Nephron progenitor cell (in vitro differentiated cells): ENCODE measurements at places on chromosomes 6 and 20.

DNA sequence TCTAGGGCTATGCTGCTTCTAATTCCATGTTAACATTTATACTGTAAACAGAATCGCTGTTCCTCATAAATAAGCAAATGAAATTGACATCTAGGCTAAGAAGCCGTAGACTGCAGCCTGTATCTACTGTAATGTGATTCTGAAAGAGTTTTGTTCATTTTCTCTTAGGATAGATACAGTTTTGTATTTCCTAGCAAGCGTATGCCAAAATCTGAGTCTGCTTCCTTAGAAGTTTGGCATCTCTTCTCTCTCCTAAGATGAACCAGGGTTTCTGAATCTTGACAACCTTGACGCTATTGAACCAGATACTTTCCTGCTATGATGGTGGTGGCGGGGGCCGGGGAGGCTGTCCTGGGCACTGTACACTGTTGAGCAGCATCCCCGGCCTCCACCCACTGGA is 198.0 kb downstream of the TSHZ2 start:
- peaks cover 8% of the 10 kb centered on the region for H3K27me3 ChIP-seq
- H3K4me1 ChIP-seq, result peaks cover 5% of the 10 kb centered on the region
- H3K27ac ChIP-seq, result no peak overlapping the region
- no peak overlapping the region for H3K4me3 ChIP-seq

DNA sequence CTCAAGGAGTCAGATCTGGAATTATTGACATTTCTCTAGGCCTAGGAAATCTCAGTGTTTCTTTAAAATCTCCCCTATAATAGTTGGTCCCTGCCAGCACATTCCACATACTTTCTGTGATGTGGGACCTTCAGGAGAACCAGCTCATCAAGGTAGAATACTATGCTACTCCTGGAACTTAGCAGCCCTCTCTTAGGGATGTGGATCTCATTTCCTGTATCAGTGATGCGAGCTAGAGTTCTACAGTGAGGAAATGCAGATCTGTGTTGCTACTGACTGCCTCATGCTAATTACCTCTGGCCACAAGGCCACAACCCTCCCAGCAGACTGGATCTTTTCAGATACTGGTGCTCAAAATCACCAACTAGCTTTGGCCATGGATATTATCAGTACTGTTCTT is 193.8 kb downstream of the CLVS2 start:
- H3K27ac ChIP-seq, result no peak overlapping the region
- H3K4me3 ChIP-seq, result no peak overlapping the region
- no peaks in the 10 kb centered on the region for H3K4me1 ChIP-seq
- DNase-seq, result no peak

DNA sequence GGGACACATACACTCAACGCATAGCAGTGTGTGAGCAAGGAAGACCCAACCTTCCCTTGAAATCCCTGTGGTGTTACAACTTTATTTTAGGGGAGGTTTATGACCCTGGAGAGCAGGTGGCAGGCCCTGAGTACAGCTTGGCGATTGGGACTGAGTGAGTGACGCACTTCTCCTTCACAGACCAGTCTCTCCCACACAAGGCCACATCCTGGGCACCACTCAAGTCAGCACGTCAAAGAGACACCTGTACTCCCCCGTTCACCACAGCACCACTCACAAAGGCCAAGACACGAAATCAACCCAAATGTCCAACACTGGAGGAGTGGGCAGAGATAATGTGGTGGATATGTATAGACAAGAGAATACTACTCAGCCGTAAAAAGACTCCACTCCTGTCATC is 57.0 kb upstream of the FRMD1 start:
- H3K4me3 ChIP-seq, result no peak overlapping the region
- H3K4me1 ChIP-seq, result peaks cover 47% of the 10 kb centered on the region
- H3K36me3 ChIP-seq, result no peaks in the 10 kb centered on the region
- DNase-seq, result no peak
- H3K27me3 ChIP-seq, result peaks cover 38% of the 10 kb centered on the region

DNA sequence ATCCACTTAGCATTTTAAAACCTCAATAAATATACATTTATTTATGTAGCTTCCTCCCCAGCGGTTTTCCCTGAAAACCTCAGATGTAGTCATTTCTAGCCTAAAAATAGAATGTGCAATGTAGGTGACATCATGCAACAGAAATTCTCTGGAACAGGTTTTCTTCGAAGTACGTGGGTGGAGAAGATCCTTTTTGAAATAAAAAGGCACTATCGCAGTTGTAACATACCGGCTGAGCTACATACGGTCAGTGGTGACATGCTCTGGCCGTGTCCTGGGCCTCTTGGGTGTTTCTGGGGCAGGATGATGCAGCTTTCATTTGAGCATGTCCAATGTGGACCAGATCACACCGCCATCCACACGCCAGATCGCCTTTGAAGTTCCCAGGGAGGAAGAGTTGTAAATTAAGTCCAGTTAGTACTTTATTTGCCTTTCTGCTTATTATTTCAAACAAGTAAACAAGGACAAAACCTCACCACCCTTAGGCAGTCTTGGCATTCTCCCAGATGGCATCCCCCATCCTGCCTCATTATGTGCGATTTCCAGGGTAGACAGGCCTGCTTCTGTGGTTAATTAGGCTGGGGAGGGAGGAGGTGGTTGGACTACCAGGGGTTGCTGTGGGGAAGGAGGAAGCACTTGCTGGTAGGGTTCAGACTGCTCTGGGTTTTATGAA is 109.5 kb upstream of the CLDN20 start:
- H3K27ac ChIP-seq, result no peak overlapping the region
- DNase-seq, result no peak
- H3K4me3 ChIP-seq, result no peak overlapping the region
- no peaks in the 10 kb centered on the region for H3K27me3 ChIP-seq
- H3K4me1 ChIP-seq, result peaks cover 32% of the 10 kb centered on the region
- no peaks in the 10 kb centered on the region for H3K36me3 ChIP-seq

GRCh38 chr6:108872141-108872557 is 23.9 kb downstream of the ARMC2 start:
- H3K4me3 ChIP-seq, result no peak overlapping the region
- H3K4me1 ChIP-seq, result peaks cover 22% of the 10 kb centered on the region
- peak overlapping the region; percentile 15 for H3K27ac ChIP-seq
- DNase-seq, result no peak

DNA sequence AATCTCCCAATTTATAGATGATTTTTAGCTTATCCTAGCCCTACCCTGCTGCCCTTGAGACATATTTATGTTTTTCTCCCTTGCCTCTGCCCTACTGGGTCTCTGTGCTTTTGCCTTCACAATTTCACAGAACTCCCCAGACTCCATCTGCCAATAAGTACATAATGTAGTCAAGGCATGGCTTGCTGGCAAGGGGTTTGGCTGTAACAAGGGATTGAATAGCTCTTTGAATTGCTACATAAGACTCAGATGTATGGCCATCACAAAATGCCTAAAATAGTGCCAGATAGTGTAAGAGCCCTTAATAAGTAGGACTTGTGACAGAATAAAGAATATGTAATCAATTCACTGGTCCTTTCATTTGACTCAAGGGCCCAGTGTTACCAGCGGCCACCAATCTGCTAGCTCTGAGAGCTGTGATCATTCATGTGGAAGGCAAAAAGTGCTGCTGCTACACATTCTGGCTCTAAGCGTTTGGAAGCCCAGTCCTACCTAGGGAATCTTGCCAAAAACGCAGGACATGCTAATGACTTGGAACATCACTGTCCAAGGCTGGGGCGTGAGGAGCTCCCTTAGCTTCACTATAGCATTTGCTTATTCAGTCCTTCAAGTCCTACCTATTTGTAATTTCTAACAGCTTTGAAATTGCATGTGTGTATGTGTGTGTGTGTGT is 20.5 kb downstream of the CLVS2 start:
- H3K36me3 ChIP-seq, result no peaks in the 10 kb centered on the region
- no peak overlapping the region for H3K4me3 ChIP-seq
- no peaks in the 10 kb centered on the region for H3K27me3 ChIP-seq
- no peak for DNase-seq

DNA sequence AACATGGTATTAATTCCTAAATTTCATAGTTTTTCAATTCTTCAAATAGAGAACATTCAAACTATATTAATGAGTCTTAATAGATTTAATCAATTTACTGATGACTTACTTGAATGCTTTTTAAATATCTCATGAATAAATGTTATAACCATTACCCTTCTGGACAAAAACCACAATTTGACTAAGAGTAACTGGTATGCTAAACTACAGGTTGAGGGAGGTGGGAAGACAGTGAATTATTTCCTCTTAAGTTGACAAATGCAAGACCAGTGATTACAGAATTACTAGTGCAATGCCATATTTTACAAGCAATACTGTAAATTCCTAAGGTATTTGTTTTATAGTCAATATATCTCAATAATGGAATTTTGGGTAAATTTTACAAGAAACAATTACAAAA is 65.1 kb downstream of the REV3L start:
- H3K27me3 ChIP-seq, result no peaks in the 10 kb centered on the region
- no peak overlapping the region for H3K4me3 ChIP-seq
- no peak for DNase-seq
- peaks cover 8% of the 10 kb centered on the region for H3K36me3 ChIP-seq

DNA sequence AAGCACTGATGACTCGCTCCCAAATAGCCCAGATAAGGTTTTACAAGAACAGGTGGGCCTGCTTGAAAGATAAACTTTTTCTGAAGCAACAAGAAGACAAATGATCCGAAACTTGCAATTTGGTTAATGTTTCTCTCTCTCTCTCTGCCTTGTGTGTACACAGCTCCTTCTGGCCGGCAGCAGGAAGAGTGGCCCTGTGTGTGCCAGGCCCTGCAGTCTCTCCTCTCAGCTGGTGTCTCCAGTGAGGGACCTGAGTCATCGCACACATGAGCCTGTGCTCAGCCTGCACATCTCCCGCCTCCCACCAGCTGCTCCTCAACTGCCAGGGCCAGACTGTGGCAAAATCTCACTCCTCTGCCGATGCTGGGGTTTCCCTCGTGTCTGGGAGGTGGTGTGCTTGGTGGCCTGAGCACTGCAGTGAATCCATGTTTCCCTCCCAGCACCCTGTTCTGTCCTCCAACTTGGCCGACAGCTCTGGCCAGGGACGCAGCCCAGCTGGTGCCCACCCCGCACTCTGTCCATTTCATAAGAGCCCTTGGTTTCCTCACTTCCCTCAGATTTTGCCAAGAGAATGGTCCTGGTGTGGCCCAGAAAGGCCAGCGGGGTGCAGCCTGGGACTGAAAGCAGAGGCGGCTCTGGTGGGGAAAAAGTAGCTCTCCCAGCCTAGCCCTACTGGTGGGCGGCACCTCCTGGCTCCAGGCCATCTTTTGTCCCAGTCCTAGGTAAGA is 49.4 kb downstream of the ERMARD start:
- peaks cover 7% of the 10 kb centered on the region for H3K36me3 ChIP-seq
- H3K27me3 ChIP-seq, result peaks cover 26% of the 10 kb centered on the region
- H3K4me1 ChIP-seq, result peaks cover 61% of the 10 kb centered on the region
- DNase-seq, result no peak

DNA sequence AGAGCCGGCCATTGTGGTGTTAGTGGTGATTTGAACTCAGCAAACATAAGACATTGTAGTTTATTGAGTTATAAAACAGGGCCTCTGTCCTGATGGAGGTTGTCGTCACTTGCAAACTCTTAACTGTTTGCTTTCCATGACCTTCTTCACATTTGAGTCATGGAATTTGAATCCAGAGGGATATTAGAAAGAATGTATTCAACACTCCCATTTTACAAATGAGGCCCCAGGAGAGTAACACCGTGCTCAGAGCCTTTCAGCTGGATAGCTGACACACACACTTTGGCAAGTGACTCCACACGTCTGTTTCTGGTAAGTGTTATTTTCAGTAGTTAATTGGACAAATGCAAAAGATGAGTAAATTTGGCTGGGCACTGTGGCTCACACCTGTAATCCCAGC is 72.4 kb upstream of the XRN2 start:
- H3K27ac ChIP-seq, result no peak overlapping the region
- peaks cover 18% of the 10 kb centered on the region for H3K4me1 ChIP-seq
- H3K27me3 ChIP-seq, result peaks cover 11% of the 10 kb centered on the region
- DNase-seq, result no peak
- H3K4me3 ChIP-seq, result no peak overlapping the region
- H3K36me3 ChIP-seq, result peaks cover 9% of the 10 kb centered on the region

GRCh38 chr6:63188828-63189227 is 22.4 kb upstream of the FKBP1C start:
- no peak for DNase-seq
- H3K4me1 ChIP-seq, result no peaks in the 10 kb centered on the region
- no peak overlapping the region for H3K27ac ChIP-seq
- no peaks in the 10 kb centered on the region for H3K36me3 ChIP-seq
- no peak overlapping the region for H3K4me3 ChIP-seq
- no peaks in the 10 kb centered on the region for H3K27me3 ChIP-seq

DNA sequence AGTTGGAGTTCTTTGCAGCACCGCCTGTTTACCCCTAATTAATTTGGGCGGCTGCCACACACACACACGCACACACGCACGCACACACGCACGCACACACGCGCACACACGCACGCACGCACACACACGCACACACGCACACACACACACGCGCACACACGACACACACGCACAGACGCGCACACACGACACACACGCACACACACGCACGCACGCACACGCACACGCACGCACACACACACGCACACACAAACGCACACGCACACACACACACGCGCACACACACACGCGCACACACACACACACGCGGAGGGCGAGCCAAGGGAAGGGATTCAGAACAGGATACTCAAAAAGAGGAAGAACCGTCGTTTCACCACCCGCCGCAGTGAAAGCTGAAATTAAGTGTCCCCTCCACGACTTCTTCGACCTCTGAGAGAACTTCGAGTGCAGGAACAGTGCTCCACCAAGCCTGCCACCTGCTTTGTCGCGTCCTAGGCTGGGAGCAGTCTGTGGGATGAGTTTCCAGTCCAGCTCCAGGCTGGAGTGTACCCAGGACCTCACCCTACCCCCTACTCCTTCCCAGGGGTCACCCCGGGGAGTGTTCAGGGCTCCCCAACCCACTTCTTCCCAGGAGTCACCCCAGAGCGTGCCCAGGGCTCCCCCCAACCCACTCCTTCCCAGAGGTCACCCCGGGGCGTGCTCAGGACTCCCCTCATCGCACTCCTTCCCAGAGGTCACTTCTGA is 1.1 kb downstream of the RNASET2 start:
- peak overlapping the region; percentile 42 for H3K27ac ChIP-seq
- peaks cover 23% of the 10 kb centered on the region for H3K27me3 ChIP-seq
- peak overlapping the region; percentile 87 for H3K4me3 ChIP-seq
- peaks cover 58% of the 10 kb centered on the region for H3K4me1 ChIP-seq
- peak; percentile 22 for DNase-seq
- H3K36me3 ChIP-seq, result peaks cover 36% of the 10 kb centered on the region

DNA sequence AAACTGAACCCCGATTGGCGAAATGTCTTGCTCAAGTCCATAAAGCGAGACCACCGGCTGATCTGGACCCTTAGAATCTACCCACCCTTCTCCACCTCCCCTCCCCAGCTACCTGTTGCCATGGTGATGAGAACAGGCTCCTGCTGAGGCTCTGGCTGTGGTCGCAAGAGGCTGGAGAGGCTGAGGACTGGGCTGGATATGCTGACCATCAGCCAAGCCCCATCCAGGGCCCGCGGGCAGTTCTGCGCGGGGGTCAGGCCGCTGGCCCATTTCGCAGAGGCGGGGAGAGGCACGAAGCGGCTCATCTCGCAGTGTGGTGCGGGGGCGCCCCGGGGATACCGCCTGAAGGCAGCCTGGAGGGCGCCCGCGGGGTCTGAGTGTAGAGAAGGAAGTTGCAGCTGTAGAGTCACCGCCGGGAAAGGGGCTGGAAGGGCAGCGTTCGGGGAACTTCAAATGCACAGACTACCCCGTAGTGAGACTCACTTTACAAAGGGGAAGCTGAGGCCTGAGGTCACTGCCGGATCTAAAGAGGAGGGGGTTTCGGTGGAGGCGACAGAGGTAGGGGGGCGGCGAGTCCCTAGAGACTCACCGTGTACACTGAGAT is 671 bp downstream of the TAPBP start:
- H3K4me3 ChIP-seq, result peak overlapping the region; percentile 90
- H3K36me3 ChIP-seq, result peaks cover 2% of the 10 kb centered on the region
